Activated naive CD4-positive, alpha-beta T cell (primary cell): ENCODE measurements at places on chromosomes 5 and 9.

GRCh38 chr5:124742983-124743601 lies 3.3 kb downstream of the ZNF608 start:
- no peak for DNase-seq

DNA sequence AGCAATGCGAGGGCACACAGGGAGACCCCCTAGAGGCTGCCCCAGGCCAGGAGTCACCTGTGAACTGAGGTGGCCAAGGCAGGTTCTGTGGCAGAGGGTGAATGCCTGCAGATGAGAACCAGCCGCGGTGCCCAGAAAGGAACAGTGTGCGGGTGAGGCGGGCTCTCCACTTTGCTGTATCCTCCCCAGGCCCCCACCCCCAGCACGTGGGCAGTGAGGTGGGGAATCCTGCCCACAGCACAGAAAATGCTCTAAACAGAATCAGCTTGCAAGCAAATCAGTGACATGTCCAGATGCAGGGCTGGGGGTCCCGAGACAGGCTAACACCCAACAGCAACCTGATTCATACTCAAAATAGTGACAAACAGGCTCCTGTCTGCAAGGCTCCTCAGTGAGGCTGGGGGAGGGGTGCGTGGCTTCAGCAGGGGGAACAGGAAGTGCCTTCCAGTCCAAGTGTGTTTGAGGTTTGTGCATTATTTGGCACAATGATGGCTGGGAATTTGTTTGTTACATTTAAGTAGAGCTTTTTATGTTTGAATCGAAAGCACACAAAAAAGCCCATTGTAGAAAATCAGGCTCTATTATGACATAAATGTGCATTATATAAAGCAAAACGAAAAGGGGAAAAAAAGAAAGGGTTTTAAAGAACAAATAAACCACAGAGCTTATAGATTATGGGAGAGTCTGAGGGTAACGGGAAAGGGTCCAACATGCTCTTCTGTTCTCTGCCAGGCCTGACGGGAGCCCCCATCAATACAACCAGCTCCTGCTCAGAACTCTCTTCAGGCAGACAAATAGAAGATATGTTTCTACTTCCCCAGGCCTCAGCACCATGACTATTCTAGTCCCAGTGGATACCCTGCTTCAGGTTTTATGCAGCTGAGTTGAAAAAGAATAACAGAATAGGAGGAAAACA lies 201.3 kb downstream of the HSD17B3 start:
- no peak for DNase-seq

- DNase-seq, result no peak
Measured at GRCh38 chr9:136947955-136948510, 3.0 kb downstream of the C8G start.

DNA sequence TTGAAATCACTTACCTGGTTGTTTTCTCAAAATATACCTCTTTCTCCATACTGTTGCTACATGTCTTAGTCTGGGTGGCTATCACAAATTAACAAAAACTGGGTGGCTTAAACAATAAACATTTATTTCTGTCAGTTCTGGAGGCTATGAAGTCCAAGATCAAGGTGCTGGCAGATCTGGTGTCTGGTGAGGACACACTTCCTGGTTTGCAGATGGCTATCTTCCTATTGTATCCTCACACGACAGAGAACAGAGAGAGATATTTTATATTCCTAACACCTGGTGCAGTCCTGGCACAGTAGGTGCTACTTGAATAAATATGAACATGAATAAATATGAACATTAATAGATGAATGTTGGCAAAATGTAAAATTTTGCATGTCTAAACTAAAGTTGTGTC lies 164.3 kb upstream of the ACOT12 start:
- no peak for DNase-seq

GRCh38 chr9:16193066-16193465 lies 640.2 kb downstream of the CCDC171 start:
- no peak for DNase-seq

GRCh38 chr9:32581512-32582143 lies 8.7 kb upstream of the NDUFB6 start:
- no peak for DNase-seq

- no peak for DNase-seq
Measured at GRCh38 chr5:133930061-133930812, 38.2 kb downstream of the C5orf15 start.

- DNase-seq, result no peak
Measured at GRCh38 chr5:34502581-34502980, 153.5 kb upstream of the RAI14 start.
